SK-N-MC (cell line): ENCODE measurements at places on chromosomes 16 and 17.

DNA sequence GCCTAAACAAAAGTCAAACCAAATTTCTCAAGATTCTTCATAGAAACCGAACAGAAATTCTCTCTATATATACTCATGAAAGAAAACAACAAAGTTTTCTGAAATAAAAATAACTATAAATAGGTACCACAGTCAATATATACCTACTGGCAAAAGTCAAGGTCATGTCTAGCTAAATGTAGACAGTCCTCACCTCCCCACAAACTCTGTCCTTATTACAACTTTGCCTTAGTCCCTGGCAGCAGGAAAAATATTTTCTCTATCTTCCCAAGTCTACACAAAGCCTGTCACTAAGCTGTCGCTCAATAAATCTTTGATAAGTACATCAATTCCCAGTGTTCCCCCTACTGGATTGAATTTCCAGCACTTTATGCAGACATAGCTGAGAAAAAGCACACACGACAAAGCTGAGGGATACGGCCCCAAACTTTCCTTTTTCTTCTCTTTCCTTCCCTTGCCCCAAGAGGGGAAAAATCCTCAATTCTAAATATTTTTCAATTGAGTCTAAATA, 2.7 kb downstream of the CFAP20 start:
- no peak for DNase-seq

DNA sequence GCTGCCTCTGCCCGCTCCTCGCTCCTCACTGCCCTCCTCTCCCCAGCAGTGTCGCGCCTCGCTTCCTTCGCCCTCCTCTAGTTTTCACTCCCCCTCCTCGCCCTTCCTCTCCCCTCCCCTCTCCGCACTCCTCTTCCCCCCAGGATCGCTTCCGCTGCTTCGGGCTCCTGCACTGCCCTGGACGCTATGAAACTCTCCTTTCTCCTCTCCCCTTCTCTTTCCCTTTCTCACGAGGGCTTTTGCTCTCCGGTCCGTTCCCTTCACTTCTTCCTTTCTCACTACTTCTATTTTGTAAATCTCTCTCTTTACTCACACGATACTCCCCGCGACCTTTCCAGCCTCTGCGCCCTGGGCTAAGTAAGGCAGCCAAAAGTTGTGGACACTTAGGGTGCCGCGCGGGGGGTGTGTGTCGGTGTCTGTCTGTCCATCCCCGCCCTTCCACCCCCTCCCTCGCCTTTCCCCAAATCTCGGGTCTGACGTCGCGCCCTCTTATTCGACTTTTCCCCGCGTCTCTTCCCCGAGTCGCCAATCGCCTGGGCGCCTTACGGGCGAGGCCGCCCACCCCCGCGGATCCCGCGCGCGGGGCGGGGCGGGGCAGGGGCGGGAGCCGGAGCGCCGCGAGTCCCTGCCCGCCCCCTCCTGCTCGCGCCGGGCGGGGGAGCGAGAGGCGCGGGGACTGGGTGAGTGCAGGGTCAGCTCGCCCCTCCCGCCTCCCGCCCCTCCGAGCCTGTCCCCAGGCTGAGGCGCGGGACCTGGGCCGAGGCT, at the start of gene IRX3:
Gene IRX3, minus strand, starts transcription at position 422 of the 765 bp plus-strand sequence. CDS start 737 bp downstream, outside the sequence.
- DNase-seq, result no peak

DNA sequence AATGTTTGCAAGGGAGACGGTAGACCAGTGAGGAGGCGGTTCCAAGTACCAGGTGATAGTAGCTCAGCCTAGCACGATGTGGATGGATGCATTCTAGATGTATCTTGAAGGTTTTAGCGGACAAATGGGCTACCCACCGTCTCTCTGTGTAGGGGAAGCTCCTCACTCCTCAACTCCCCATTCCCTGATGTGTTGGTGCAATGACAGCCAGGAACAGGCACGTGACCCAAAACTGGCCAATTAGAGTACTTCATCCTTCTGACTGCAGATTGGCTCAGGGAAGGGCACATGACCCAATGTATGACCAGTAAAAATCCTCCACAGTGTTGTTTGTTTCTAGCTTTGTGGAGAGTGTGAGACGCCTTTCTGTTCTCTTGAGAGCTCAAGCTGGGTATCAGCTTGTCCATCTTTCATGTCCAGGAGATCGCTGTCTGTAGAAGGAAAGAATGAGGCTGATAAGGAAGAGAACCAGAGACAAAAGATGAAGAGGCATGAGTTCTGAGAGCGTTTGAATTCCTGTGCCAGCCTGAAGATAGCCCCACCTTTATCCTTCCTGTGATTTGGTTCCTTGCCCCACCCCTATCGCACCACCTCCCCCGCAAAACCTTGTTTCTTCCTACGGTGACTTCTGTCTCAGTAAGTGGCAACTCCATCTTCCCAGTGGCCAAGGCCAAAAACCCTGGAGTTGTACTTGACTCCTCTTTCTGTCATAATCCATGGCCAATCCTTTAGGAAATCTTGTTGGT, 2.3 kb upstream of the BORCS6 start:
- DNase-seq, result no peak

DNA sequence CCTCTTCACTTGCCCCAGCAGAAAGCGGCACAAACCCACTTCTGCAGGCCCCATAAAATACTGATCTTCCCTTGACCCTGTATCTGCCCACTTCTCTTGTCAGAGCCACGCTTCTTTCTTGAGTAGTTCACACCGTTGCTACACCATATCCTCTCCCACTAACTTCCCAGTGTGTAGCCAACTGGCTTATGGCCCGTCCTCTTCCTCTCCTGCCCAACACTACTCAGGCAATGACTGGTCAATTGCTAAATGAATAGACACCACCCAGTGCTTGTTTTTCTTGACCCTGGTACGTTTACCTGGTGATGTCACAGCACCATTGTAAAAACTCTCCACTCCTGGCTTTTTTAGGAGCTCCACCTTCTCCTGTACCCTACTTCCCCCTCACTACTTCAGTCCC, 86.9 kb downstream of the NDEL1 start:
- DNase-seq, result no peak
